Left kidney (tissue), 8 donors: ENCODE measurements at places on chromosomes 3 and 15. TPM values are rescaled to one million over a fixed set of nuclear protein-coding genes. Genes with fewer than 3 reads are reported as not detected.

GRCh38 chr3:24496529-24497482 lies 2.2 kb upstream of the THRB start:
- peak; percentile 42 for DNase-seq

- no peak for DNase-seq
Measured at GRCh38 chr15:90914305-90915080, 11.4 kb downstream of the MAN2A2 start.

DNA sequence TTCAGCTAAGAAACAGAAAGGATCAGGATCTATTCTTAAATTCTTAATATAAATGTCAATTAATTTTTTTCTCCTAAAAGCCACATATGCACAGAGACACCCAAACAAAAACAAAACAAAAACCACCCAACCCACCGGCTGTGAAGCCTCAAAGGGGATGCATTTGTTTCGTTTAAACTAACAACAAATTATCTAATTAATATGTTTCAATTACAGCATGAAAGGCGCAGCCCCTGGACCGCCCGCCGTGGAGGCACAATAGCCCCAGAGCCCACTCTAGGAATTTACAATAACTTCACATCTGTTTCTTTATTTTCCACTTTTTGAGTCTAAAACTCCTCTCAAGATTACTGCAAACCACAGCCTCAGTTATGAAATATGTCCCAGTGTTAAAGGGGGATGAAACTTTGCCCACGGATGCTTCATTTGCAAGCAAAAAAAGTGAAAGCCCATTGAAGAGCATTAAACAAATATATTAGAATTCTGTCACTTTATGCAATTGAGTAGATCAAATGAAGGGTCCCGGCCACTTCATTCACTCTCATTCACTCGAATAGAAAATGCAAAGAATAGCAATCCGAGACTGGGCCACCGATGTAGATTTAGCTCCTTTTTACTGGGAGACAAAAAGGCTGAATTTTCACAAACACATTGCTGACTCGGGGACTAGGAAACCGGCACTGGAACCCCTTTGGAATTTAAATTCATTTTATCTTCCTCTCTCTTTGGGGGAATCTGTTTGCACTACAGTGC lies 6.0 kb downstream of the FOXB1 start:
- no peak for DNase-seq

GRCh38 chr15:36491912-36492311 lies 87.5 kb upstream of the CDIN1 start:
- DNase-seq: no peak

- DNase-seq: no peak
Measured at GRCh38 chr3:139979991-139980390, 45.0 kb downstream of the CLSTN2 start.

The KLF15 gene
- 11.3 TPM for polyA plus RNA-seq

DNA sequence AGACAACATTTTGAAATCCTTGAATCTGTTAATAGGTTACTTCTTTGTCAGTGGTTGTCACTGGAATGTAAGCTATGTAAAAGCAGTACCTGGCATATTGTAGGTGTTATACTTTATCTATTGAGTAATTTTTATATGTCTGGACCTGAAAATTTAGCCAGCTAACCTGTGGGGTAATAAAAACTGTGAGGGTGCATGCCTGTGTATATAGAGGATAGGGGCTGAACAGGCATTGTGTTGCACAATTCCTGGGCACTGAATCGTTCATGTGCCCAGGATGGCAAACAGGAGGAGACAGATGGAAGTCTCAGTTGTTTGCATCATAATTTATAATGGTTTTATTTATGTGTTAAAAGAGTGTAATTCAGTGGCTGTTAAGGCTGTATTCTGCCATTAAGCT lies 67.1 kb downstream of the ARMC8 start:
- DNase-seq: no peak

The HYKK gene
- 10.3 TPM for polyA plus RNA-seq

The EXOSC7 gene
- polyA plus RNA-seq: 54.4 TPM

- DNase-seq: no peak
Measured at GRCh38 chr3:182959474-182960350, 20.6 kb downstream of the DCUN1D1 start.

DNA sequence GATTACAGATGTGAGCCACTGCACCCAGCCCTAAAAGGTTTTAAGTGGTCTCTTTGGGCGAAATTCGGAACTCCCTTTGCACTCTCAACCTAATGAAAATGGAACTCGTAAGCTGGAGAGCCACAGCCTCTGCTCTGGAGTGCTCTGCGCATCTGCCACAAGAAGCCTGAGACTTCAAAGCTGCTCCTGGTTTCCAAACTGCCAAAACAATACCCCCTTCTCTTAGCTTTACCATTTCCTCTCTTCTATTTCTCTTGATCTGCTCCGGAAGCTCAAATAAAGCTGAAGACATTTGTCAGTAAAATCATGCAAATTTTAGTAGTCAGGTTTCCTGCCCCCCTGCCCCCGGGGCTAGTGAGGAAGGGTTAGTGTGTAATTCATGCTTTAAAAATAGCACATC lies 312.7 kb downstream of the MFSD1 start:
- DNase-seq: no peak

The PLXNA1 gene
- 29.9 TPM for polyA plus RNA-seq

DNA sequence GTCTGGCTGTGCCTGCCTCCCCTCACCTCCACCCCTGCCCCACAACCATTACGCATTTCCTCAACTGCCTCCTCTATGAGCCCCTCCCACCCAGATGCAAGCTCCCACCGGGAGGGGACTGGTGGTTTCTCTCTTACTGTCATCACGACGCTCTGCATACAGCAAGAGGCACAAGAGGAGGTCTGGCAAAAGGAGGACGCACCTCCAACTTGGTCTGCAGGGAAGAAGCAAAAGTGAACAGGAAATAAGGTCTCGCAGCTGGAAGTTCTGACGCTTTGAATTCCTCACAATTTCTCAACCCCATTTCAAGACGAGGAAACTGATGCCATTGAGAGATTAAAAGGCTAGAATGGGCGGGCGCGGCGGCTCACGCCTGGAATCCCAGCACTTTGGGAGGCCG lies 42.3 kb upstream of the MUC4 start:
- no peak for DNase-seq

DNA sequence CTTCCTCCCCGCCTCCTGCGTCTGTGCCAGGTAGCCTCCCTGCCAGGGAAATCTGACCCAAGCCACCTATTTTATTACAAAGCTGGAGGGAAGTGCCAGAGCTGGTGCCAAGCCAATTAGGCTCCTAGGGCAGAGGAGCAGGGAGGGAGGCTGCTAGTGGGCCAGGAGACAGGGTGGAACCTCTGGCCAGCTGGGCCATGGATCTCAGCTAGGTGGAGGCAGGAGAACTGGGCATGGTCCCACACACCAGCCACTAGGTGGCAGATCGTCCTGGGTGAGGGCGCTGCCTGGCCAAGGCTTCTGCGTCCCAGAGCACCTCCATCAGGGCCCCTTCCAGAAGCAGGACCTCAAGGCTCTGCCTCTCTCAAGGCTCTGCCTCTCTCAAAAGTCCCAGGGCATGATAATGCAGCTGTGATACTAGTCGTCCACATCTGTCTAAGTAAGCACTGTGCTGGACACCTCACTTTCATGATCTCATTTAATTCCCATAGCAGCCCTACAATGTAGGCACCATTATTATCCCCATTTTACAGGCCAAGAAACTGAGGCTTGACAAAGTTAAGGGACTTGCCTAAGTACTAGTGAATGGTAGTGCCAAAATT lies 4.5 kb upstream of the RFT1 start:
- no peak for DNase-seq

- DNase-seq: peak; percentile 29
Measured at GRCh38 chr15:64807751-64808222, 17.7 kb downstream of the PIF1 start.

The CACNA2D2 gene
- polyA plus RNA-seq: 14.6 TPM

DNA sequence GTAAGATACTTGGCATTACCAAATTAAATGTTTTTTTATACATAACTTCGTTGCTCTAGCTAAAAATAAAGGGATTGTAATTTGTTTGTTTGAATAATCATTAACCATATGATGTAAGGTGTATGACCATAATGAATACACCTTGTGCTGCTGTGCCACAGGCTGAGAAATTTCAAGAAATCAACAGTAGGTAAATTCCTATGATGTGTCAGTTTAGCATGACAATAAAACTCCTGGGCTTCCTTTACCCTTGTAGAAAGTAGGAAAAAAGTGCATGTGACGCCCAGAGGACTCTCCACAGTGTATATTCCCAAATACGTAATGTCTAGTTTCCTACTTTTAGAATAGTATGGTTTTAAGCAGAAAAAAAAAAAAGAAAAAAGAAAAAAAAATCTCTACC lies 208.1 kb downstream of the SATB1 start:
- no peak for DNase-seq

The MEIS2 gene
- 178 TPM for polyA plus RNA-seq

DNA sequence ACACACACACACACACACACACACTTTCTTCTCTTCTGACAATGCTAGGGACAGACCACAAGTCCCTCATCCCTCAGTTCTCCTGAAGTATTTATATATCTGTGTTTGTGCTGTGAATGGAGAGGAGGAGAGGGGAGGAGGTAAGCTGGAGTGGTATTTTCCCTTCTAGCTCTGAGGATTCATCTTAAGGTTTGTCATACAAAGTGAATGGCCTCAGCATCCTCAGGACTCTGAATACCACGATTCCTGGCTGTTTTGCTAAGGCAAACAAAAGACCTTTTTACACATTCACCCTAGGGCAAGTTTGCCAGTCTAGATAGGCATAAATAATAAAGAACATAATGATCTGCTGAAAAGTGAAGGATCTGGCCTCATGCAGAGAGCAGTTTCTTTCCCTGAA lies 65.7 kb upstream of the CHMP2B start:
- DNase-seq: no peak

The IGF2BP2 gene
- polyA plus RNA-seq: 129 TPM

The ISL2 gene
- polyA plus RNA-seq: not detected

The MEF2A gene
- 59.3 TPM for polyA plus RNA-seq

The TMEM40 gene
- polyA plus RNA-seq: 2.2 TPM
